ENCODE measurements at places on chromosomes 3 and 15.

DNA sequence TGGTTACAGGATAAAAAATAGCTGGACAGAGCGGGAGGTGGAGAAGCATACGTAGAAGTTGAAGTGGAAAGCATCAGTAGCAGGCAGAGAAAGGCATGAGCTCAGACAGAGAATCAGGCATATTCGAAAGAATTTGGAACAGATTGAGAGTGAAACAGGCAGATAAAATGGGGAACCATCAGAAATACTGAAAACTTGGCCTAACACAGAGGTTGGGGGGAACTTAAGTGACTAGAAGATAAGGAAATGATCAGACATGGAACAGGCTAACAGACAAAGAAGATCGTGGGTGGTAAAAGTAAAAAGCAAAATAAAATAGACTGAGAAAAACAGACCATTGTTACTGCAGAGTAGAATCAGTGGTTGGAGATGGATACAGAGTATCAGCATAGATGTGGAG is 32.9 kb downstream of the GTF2E1 start:
- DNase-seq = no peak

DNA sequence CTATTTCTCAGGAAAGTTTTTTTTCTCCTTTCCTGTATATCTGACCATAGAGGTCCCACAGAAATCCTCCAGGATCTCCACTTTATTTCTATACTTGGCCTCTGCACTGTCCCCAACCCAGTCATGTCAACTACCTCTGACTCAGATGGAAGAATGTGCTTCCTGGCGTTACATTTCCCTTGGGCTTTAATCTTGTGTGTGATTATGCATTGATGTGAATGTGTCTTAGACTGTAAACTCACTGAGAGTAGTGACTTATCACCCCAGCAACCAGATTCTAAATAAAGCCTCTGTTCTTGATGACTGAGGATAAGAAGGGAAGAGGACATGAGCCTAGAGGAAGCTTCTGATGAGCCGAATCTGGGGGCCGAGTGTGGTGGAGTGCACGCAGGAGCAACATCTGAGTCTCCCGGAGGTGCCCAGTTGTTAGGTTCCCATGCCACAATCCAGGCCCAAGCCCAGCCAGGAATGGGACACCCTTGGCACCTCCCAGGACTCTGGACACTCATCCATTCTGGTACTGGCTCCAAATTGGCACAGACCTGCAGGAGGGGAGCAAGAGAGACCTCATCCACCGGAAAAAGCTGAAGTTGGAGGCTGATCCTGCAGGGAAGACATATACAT is 32.1 kb upstream of the HEG1 start:
- DNase-seq = no peak

GRCh38 chr3:102346897-102347296 is 87.9 kb upstream of the ZPLD1 start:
- no peak for DNase-seq

GRCh38 chr3:45464336-45465170 is 76.2 kb downstream of the LARS2 start:
- no peak for DNase-seq

DNA sequence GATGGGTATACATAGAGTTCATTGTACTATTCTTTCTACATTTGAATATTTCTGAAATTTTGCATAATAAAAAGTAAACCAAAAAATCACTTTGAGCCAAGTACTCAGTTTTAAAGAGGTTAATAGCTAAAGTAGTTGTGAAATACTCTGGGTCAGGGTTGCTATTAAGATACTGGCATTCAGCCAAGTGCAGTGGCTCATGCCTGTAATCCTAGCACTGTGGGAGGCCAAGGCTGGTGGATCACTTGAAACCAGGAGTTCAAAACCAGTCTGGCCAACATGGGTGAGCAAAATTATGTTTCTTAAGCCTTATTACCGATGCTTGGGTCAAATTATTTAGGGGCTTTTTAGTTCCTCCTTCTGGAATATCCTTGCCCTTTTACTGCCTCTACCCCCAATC is 122.0 kb upstream of the MELTF start:
- no peak for DNase-seq

GRCh38 chr15:92322566-92323355 is 70.9 kb upstream of the ST8SIA2 start:
- DNase-seq = no peak

DNA sequence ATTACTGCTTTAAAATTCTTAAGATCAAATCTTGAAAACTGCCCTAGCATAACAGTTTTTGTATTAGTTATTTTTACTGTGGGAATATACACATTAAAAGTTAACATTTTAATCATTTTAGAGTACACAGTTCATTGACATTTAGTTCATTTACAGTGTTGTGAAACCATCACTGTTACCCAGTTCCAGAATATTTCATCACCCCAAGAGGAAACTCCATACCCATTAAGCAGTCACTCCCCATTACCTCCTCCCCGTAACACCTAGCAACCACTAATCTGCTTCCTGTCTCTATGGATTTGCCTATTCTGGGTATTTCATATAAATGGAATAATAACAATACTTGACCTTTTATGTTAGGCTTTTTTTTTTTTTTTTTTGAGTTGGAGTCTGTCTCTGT is 164.1 kb upstream of the LRRFIP2 start:
- no peak for DNase-seq

- no peak for DNase-seq
Measured at GRCh38 chr15:50251638-50252182, 13.8 kb downstream of the HDC start.

- no peak for DNase-seq
Measured at GRCh38 chr15:100986158-100986896, 67.2 kb downstream of the LRRK1 start.

DNA sequence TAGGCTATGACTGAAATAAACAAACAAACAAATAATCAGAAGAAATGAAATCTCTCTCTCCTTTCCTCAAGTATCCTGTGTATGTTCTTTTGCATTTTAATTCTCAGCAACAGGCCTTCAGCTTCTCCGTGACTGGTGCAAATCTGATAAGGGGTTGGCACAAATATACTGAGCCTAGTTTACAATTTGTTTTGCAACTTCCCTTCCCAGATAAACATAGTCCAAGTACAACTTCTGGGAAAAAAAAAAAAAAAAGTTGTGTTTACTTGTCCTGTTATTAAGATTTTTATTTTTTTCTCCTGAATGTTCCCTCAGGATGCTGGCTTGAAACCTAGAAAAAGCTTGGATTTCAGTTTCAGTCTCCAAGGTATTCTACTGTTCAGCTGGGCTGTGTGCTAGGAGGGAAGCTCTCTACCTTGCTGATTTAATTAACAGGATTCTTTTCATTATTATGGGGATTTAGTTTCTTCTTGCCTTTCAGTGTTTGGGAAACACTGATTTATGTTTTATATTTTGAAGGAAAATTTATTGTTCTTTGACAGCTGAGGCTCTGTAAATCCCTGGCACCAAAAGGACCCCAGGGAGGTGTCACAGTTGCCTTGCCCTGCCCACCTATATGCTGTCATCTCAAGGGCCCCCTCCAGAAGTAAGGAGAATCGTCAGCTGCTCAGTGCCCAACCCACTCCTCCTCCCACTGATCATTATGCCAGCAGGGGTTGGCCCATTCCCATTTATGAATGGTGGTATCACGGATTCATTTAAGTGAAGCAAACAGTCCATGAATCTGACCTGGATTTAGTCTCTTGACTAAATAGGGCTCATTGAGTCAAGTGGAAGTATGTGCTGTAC is 185.2 kb downstream of the MEIS2 start:
- no peak for DNase-seq

DNA sequence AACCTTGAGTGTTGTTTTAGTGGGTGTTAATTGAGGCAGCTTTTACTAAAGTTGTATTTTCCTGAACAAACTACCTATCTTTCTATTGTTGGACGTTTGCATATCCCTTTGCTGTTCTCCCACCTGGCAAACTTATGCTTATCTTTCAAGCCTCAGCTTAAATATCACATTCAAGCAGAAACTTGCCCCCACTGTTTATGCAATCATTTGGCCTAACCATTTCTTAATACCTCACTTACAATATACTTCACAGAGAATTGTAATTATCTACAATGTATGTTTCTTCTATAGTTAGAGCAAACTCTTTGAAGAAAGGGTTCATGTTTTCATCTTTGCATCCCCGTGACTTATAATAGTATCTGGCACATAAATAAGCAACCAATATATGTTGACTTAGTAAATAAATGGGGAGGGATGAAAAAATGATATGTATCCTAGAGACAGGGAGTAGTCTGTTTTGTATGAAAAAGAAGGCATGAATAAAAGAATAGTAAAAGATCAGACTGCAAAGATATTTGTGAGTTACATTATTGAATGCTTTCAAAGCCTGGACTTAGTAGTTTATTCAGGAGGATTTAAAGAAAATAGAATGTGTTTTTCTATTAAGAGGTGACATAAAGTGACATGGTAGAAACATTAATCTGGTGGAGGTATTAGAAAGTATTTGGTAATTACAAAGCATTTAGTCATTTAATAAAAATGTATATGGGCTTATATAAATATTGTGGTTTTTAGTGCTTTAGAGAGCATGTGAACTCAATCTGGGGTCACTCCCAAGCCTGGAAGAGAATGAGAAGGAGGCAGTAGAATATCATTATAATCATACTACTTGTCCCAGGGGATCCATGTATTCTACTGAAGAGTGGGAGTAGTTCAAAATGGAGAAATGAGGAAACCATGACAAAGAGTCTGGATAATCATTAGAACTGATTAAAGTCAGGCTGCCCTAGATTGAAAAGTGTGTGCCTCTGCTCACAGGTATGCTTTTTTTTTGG is 60.0 kb upstream of the DCBLD2 start:
- no peak for DNase-seq

DNA sequence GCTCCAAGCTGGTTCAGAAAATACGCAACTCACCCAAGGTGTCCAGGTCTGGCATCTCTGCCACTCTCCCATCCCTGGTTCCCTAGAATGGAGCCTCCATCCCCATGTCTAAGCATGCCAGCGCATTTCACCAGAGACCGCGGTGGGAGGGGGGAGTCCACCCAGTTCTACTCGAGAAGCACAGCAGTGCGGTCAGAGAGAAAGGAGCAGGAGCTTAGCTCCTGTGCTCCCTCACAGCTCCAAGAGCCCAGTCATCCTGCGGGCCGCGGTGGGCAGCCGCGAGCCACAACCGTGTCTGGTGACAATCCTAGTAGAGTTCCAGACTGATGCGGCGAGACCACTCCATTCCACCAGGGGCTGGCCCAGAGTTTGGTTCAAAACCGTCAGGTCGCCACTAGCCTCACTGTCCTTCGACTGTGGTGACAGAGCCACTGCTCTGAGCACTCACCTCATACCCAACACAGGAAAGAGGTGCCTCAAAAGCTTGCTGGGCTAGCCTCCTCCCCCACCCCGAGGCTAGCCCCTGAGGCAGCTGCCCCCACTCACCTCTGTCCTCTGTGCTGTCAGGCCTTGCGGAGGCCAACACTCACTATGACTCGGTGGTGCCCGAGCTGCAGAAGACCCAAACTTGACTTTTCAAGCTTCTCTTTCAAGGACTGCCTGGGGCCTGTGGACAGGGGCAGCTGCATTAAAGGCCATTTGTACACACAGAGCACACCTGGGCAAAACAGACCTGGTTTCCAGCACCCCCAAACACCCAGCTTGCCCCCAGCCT is 185.4 kb downstream of the XXYLT1 start:
- no peak for DNase-seq

DNA sequence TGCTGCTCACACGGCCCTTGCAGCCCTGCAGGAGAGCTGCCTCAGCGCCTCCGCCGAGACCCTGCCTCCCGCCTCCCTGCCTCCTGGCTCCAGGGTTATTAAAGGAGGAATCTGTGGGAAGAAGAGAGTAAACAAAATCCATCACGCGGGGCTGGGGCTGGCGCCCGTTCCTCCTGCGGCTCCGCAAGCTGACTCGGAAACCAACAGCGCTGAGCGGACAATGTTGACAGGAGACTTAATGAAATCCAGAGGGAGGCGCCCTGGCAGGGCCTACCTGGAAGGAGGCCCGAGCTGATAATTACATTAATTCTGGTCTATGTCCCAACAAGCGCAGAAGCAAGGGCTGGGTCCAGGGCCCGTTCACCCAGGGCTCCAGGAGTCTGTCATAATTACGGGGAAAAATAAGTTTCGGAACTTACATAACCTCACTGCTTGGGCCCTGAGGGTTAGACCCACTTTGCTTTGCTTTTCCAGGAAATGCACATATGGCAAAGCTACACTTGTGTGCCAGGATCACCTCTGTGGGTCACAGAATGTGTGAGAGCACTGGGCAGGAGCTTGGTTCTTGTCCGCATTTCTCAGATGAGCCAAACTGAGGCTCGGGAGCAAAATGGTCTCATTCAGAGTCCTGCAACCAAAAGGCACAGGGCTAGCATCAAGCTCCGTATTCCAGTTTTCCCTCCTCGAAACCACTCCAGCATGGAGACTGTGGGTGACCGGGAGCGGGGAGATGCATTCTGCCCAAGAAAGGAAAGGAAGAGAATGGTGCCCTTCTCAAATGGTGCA is 43.8 kb upstream of the SLC6A6 start:
- no peak for DNase-seq

All from anterior cingulate cortex (tissue), 58 donors.